ENCODE measurements at places on chromosomes 13 and 19. TPM values are rescaled to one million over a fixed set of nuclear protein-coding genes. Genes with fewer than 3 reads are reported as not detected.

The PSG11 gene
- not detected for polyA plus RNA-seq

- peak; percentile 42 for DNase-seq
Observed at GRCh38 chr13:44609137-44609536, 33.0 kb upstream of the TSC22D1 start.

DNA sequence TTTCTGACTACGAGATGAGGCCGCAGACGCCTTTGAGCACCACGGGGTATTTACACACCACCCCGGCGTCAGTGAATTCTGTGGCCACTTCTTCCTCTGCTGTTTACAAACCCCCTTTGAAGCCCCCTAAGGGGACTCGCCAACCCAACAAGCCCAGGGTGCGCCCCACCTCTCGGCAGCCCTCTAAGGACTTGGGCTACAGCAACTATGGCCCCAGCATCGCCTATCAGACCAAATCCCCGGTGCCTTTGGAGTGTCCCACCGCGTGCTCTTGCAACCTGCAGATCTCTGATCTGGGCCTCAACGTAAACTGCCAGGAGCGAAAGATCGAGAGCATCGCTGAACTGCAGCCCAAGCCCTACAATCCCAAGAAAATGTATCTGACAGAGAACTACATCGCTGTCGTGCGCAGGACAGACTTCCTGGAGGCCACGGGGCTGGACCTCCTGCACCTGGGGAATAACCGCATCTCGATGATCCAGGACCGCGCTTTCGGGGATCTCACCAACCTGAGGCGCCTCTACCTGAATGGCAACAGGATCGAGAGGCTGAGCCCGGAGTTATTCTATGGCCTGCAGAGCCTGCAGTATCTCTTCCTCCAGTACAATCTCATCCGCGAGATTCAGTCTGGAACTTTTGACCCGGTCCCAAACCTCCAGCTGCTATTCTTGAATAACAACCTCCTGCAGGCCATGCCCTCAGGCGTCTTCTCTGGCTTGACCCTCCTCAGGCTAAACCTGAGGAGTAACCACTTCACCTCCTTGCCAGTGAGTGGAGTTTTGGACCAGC is 5.3 kb downstream of the SLITRK5 start:
- no peak for DNase-seq

DNA sequence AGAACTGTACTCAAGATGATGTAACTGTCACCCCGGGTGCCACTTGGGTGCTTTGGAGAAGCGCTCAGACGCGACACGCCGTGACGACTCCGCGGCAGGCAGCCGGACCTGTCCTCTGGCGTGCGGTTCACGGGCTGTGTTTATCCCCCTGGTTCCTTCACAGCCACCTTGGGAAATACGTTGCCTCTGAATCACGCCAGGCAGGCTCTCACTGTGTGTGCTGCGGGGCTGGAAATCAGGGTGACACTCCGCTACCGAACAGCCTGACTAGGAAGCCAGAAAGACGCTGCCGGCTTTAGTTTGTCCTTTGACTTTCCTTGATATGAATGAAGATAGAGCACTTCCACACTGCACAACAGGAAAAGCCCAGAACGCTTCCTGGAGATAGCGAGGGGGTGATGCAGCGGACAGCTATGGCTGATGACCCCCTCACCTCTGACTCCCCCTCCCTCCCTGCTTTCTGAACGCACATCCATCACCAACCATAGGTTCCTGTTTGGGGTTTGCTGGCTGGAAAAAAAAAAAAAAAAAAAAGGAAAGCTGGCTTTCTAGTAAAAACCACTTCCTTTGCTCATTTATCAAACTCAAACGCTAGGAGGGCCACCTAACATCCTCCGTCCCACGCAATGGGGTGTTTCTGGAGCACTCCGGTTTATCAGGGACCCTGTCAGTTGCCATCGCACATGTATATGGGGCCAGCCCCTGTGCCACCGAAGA is 3.7 kb upstream of the GP6 start:
- no peak for DNase-seq

The PRKD2 gene
- 42.0 TPM for polyA plus RNA-seq

The ZNF43 gene
- polyA plus RNA-seq, result 6.5 TPM

The ZNF431 gene
- polyA plus RNA-seq, result 4.5 TPM

DNA sequence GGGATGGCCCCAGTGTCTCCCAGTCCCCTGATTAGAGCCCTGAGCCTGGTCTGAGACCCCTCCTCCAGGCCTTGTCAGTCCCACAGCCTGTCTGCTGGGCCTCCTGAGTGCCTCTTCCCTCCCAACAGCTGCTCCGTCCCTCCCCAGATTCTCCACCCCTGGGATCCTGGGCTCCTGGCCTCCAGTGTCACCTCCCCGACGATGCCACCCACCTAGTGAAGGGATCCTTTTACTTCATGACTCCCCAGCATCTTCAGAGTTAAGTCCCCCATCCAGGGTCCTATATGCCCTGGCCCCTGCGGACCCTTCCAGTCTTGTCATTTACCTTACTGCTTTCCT is 4.4 kb upstream of the PRX start:
- no peak for DNase-seq

GRCh38 chr19:14795078-14795721 is 16.8 kb upstream of the ADGRE2 start:
- DNase-seq, result no peak

The POU2F2 gene
- 6.9 TPM for polyA plus RNA-seq

- DNase-seq, result no peak
Observed at GRCh38 chr19:42286349-42287016, 15.4 kb upstream of the PRR19 start.

GRCh38 chr13:71870100-71870499 is 3.1 kb upstream of the DACH1 start:
- DNase-seq, result no peak

- no peak for DNase-seq
Observed at GRCh38 chr13:37395544-37395943, 203.0 kb downstream of the POSTN start.

The ATP4A gene
- not detected for polyA plus RNA-seq

DNA sequence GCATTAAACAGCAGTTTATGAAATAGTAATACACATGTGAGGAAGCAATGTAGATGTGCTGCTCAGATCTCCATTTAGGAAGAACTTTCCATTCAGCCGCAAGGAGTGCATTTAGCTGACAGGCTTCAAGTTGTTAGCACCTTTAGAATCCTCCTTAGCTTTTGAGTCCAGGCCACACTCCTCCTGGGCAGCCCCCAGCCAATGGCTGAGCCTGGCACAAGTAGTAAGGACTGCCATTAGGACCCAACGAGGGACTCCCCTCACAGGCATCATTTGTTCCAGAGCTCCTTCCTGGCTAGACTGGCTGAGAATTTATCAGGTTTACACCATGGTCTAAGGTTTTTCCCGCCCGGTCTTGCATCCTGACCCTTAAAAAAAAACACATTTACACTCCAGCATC is 201.4 kb downstream of the DIAPH3 start:
- DNase-seq, result no peak

DNA sequence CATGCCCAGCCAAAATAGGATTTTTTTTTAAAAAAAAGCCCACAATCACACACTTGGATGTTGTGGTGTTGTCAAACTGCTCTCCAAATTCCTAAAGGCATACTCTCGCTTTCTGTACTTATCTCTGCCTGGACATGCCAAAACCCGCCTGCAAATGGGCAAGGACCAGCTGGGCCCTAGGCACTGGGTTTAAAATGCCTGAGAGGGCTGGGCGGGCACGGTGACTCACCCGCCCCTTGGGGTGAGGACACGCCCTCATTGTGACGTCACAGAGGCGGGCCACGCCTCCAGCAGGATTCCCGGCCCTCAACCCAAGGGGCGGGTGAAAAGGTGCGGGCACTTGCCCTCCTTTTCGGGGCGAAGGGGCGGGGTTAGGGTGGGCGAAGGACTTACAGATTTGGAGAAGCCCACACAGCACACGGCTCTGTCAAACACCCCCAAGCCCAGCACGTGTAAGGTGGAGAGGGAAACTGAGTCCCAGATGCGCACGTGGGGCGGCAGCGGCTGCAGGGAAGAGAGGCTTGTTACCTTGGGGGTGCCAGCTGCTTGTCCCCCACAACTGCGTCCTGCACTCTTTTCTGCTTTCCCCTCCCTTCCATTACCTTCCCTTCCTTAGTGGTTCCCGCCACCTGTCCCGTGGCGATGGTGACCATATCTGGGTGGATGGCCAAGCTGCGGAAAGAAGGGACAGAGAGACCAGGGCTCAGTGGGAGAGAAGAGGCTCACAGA is 6.6 kb downstream of the EML2 start:
- peak; percentile 65 for DNase-seq

DNA sequence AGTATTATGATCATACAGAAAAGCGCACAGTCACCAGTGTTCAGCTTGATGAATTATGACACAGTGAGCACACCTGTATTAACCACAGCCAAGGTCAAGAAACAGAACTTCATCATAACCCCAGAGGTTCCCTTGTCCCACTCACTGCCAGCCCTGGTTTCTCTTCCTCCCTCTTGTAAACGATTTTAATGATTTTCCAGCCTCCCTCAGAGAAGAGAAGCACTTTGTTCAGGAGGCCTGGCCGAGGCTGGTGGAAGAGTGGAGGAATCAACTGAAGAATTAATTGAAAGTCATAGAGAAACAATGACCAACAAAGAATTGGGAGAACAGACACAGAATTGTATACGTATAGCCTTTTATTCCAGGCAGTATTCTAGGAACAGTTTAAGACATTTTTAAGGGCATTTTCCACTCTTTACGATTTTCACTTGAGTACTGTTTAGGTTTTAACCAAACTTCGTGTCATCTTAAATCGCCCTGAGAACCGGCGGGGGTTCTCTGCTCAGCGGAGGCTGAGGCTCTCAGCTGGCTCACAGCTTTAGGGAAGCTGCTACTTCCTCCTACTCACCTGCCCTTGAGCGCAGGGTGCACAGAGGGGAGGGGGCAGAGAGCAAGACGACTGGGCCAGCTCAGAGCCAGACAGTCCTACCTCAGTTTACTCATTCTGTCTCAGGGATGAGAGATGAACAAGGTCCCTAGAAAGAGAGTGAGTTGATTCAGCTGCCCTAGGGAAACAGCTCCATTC is 108.6 kb downstream of the AKAP11 start:
- no peak for DNase-seq

GRCh38 chr13:63690672-63691071 is 2275.0 kb upstream of the PCDH20 start:
- DNase-seq, result no peak
